ENCODE measurements at places on chromosomes 7 and 10.

GRCh38 chr7:156638443-156639077 is 2.0 kb upstream of the RNF32 start:
- DNase-seq: no peak

DNA sequence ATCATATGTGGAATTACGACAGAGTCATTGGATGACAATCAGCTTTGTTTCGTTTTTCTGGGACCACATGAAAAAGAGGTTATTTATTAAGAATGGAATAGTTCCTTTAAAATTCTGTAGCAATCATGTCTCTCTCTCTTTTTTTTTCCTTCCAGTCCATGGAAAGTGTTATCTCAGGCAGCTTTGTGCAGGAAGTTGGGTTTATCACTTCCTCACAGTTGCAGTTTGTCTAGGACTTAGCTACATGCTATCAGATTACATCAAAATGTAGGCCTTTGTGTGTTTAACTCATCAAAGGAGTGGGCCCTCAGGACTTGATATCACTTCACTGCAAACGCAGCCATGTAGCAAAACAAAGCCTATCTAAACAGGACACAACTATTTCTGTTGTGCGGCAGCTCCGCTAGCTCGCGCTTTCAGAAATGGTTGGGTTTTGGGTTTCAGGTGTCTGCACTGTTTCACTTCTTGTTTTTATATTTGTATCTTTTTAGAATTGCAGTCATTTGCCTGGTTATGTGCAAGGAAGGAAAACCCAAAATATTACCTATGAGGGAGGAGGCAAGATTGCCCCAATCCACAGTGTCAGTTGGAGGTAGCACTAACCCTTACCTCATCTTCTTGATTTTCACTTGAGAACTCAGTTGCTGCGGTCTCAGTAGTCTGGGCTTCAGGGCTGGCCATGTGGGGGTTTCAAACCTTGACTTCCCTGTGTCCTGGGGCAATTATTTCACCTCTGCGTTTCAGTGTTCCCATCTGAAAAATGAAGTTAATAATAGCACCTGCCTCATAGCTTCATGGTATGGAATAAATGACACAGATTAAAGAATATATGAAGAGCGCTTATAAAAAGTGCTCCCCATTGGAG is 66.7 kb downstream of the HHEX start:
- no peak for DNase-seq

GRCh38 chr7:15554744-15555143 is 7.1 kb downstream of the AGMO start:
- no peak for DNase-seq

- DNase-seq: no peak
Observed at GRCh38 chr7:96305915-96306314, 16.0 kb downstream of the SLC25A13 start.

- no peak for DNase-seq
Observed at GRCh38 chr10:76921383-76922010, 716.1 kb downstream of the KCNMA1 start.

DNA sequence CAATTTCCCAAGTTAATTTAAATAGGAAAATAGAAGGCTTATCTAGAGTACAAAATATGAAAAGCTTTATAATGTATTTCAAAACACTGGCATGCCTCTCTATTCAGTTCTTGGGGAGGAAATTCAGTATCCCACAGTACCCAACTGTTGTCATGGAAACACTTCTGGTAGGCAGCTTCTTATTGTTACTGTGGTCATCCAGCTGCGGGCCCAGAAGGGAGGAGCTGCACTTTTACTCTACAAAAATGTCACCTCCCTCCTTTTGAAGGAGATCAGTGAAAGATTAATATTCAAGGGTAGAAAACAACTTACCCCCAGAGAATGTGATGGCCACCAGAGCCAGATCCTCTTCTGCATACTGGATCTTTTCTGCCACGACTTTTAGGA is 202.8 kb downstream of the RAPGEF5 start:
- no peak for DNase-seq

- no peak for DNase-seq
Observed at GRCh38 chr10:16828701-16829175, 11.5 kb upstream of the RSU1 start.

GRCh38 chr10:115001506-115002381 is 63.7 kb downstream of the TRUB1 start:
- no peak for DNase-seq

DNA sequence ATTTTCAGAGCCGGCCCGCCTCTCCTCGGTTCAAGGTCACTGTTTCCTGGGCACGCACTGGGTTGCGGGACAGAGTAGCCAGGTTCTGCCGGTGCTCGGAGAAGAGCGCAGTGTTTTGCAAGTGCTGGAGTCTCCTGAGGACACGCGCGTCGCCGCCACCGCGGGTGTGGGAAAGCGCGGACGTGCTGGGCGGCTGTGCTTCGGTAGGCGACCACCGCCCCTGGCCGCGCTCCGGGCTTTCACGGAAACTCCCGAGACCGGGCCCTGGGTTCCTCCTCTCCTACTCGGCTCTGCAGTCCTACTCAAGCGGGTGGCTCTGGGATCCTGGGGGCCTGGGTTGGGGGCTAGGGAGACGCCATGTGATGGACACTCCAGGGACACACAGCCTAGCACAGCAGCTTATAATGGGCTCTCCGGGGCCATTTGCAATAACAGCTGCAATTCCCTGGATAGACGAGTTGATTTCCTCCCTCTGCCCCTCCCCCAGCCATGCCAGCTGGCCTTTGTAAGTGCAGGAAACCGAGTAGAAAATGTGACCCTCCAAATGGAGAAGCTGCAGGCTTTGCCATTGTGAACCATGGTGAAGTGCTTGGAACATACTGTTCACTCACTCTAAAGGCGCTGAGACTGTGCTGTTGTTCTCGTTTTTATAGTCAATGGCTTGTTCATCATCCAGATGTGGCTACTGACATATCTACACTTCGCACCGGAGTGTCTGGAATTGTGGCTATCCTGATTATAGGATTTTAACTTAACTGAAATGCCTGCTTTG is 2.1 kb downstream of the FRAT1 start:
- DNase-seq: no peak

- no peak for DNase-seq
Observed at GRCh38 chr7:43456200-43456599, 126.7 kb upstream of the STK17A start.

DNA sequence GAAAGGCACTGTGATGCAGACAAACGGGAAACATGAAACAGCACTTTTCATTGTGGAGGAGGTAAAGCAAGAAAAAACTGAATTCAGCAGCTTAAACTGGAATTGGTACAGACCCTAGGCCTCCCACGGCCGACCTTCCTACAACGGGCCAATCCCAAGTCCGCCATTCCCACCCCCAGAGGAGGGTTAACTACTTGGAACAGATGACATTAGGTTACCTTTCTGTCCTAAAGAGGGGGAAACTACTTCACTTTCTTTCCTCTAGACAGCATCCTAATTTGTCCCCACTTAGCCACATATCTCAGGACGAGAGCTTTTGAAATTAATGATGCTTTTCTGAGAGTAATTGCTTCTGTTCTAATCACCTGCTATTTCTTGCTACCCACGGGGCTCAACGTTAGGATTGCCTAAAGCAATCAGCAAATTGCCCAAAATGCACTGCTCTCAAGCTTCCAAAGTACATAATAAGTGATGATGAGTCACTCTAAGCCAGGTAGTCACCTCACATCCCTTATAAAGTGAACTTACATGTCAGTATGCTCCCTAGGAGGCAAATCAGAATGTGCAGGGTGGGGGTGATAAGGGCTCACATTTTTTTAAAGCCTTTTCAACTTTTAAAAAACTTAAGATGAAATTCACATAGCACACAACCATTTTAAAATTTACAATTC is 36.7 kb downstream of the LSM5 start:
- no peak for DNase-seq

- DNase-seq: no peak
Observed at GRCh38 chr7:28239823-28240204, 59.2 kb upstream of the JAZF1 start.

DNA sequence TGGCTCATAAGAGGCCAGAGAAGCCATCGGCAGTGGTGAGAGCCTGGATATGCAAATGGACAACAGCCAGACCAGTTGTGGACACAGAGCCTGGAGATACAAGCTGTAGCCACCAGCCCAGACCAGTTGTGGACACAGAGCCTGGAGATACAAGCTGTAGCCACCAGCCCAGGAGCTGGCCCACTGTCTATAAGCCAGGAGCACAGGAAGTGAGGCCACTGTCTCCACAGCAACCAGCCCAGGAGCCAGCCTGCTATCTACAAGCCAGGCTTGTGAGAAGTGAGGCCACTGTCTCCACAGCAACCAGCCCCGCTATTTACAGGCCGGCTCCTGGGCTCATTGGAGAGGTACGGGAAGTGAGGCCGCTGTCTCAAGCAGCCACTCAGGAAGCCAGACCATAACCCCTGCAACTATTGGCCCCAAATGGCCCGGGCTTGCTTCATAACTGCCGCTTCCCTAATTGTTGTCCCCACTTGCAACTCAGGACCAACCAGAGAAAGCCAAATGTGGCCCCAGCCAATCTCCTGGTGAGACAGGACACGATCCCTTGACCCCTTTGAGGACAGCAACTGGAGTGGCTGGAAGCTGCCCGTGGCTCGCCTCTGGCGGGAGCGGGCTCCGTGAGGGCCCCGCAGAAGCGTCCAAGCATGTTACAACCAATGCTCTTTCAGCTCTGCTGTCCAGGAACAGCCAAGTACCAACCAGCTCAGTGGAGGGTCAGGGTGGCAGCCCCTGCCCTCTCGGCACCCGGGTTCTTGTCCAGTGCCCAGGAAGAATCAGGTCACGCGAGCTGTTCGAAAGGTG is 44.1 kb upstream of the CNPY1 start:
- no peak for DNase-seq

- DNase-seq: no peak
Observed at GRCh38 chr7:81339946-81340345, 421.1 kb upstream of the SEMA3C start.

DNA sequence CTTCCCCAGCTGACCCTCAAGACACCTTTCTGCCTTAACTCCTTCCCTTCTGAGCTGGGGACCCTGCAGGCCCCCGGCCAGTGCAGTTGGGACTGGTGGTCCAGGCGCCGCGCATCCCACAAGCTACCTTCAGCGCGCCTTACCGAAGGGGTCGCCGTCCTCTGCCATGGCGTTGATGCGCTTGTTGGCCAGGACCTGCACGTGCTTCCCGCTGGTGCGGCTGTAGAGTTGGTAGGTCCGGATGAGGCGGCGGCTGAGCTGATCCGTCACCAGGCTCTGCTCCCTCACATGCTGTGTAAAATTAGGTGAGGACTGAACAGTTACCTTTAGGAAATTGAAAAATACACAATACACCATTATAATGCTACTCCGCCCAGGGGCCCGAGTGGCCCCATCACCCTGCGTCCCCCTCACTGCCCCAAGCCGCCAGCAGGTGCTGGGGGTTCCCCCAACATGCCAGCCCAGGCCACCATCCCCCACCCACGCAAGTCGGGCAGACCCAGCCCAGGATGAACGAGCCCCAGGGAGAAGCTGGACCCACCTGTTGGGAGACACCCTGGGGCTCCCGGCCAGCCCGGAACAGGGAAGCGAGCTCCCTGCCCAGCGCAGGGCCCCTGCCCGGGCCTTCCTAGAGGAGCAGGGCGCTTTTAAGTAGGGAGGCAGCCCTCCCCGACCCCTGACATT is 1.2 kb downstream of the FGF8 start:
- DNase-seq: no peak

DNA sequence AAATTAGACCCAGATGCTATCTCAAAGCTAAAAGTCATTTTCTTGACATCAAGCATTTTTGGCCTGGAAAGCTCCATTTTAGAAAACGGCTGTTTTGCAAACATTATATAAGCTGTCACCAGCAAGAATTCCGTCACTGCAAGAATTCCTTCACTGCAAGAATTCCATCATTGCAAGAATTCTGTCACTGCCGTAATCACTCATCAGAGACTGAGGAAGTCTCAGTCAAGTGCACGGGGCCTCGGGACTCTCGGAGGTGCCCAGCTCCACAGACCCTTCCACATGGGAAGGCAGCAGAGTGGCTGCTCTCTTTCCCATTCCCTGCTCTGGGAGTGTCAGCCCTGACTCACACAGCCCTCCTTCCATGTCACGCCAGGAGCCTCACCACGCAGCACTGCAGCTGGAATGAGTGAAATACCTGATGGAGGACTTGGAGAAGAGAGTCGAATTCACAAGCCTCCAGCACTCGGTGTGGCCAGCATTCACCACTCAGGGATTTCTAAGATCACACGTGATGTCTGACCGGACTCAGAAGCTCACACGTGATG is 168.3 kb downstream of the PTPRN2 start:
- no peak for DNase-seq

- no peak for DNase-seq
Observed at GRCh38 chr7:96282835-96283234, 39.1 kb downstream of the SLC25A13 start.

- DNase-seq: no peak
Observed at GRCh38 chr10:34157501-34157900, 657.6 kb downstream of the PARD3 start.

DNA sequence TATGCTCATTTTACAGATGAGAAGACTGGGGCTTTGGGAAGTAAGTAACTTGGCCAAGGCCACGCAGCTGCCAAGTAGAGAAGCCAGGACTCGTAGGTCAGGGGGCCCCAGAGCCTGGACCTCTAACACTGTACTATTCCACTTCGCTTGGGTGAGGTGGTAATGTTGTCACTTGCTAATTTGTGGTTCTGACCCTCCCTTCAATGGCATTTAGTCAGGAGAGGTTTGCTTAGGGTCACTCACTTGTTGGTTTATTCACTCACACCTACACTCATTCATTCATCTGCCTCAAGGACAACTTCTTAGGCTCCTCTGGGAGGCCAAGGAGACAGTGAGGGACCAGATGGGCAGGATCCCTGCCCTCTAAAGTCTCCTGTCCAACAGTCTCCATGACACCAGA is 21.3 kb downstream of the BTBD16 start:
- no peak for DNase-seq

GRCh38 chr7:126578338-126578737 is 674.4 kb downstream of the GRM8 start:
- no peak for DNase-seq

DNA sequence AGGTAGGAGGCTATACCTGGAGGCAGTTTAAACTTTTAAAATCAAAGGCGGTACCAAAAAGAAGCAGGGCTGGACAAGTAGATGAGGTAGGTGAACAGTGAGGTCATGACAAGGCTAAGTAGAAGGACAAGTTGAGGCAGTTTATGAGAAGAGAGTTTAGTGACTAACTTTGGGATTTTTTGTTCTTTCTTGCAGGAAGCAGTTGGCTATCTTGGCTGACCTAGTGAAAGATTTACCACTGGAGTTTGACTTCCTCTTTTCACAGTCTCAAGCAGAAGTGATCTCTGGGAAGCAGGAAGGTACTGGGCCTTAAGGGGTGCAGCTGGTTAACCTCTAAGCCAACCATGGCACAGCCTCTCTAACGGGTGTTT is 26.3 kb downstream of the ENTPD7 start:
- DNase-seq: no peak

GRCh38 chr7:36182854-36183604 is 30.0 kb downstream of the EEPD1 start:
- no peak for DNase-seq

DNA sequence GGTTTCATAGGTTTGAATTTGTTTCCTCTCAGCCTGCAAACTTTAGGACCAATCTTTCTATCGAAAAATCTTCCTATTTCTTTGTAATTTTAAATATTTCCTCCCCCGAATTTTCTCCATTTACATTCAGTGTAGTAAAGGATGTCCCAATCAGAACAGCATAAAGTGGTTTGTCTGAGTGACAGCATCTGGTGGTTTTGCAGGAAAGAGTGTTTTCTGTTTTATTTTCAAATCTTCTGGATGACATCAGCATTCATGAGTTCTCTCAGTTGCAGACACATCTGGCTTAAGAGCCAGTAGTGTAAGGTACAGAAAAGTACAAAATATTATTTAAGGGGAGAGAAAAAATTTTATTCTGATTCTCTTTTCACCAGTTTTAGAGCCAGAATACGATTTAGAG is 634.8 kb downstream of the PHTF2 start:
- no peak for DNase-seq

All from stimulated activated CD8-positive, alpha-beta memory T cell treated with anti-CD3 and anti-CD28 coated beads, Interleukin-15, amount 100 ng/mL, for 1 hour (primary cell).